Activated CD8-positive, alpha-beta memory T cell treated with anti-CD3 and anti-CD28 coated beads, Interleukin-2, amount 50 U/mL, for 4 hours (primary cell): ENCODE measurements at places on chromosomes 4 and X.

DNA sequence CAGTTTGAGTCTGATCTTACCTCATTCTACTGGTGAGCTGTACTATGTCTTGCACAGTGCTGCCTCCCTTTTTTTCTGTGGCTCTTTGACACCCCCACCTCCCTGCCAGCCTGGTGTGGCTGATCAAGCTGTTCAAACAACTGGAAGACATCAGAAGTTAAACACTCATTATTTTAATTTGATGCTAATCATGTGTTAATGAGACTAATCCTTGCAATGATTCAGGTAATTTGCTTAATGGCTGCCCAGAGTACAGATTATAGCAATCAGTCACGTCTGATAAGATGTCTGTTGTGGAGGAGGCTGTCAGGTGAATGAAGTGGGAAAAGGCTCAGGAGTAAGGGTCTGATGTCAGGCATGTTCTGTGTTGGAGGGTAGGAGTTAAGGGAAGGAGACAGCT, 87.4 kb upstream of the GK2 start:
- DNase-seq, result no peak

GRCh38 chr4:108717386-108717785, 45.5 kb downstream of the ETNPPL start:
- no peak for DNase-seq

DNA sequence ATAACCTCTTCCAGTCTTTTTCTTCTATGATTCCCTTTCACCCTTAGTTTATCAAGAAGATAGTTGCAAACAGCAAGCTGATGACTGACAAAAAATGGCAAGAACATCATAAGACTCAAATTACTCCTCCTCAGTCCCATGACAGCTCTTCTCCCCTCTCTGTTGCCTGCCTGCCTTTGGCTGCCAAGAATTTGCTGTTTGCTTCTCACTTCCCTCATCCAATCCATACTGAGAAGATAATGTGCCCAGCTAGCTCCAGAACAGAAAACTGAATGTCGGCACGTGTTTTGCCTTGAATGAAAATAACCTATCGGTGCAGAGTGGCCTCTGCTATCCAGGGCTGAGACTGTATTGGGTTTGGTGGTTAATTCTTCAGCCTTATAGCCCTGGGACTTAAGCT, 192.1 kb downstream of the PPARGC1A start:
- no peak for DNase-seq

DNA sequence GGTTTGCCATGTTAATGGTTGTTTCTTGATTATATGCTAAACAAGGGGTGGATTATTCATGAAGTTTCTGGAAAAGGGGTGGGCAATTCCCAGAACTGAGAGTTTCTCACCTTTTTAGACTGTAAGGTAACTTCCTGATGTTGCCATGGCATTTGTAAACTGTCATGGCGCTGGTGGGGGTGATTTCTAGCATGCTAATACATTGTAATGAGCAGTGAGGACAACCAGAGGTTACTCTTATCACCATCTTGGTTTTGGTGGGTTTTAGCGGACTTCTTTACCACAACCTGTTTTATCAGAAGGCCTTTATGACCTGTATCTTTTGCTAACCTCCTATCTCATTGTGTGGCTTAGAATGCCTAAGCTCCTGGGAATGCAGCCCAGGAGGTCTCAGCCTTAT, 81.5 kb downstream of the CFAP299 start:
- DNase-seq, result no peak

- no peak for DNase-seq
Observed at GRCh38 chr4:168580228-168580627, 83.4 kb downstream of the PALLD start.

DNA sequence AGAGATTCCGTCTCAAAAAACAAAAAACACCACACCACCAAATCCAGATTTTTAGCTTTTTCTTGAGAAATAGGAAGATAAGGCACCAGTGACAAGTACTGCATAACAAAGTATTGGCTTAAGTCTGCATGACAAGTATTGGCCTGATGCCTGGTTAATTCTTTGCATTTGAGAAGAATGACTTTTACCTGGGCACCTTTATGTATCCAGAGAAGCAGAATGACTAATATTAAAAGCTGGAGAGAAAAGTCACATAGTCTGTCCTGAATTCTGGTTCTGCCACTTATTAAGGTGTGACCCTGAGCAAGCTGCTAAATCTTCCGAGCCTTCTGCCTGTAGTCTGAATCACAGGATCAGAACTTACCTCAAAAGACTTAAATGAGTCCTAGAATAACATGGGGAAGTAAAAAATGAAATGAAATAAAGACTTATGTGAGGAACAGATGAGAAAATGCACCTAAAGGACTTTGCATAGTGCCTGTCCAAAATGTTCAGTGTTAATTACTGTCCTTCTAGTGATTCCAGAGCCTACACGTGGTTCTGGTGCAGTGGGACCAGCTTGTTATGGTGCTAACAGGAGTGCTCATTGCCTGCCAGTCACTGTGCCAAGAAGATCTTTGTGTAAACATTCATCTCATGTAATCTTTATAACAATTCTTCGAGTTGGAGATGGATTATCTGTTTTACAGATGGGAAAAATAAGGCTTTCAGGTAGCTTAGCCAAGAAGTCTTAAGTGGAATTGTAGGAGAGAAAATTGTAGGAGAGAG, 31.6 kb downstream of the UGDH start:
- no peak for DNase-seq

DNA sequence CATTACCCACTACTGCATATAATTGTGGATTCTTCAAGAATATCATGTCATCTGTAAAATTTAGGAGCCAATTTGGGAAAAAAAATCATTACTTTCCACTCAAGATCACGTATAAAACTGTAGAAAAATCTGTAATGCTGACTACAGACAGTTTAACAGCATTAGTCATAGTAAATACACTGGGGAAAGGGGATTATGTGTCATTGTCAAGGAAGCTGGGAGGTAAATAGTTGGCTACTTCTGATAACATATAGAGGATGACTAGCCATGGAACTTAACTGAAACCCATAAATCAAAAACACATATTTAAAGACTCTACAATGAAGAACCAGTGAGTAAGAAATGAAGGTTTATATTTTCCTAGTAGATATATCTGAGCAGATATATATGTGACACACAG, 1666.4 kb upstream of the IGFBP7 start:
- DNase-seq, result no peak

DNA sequence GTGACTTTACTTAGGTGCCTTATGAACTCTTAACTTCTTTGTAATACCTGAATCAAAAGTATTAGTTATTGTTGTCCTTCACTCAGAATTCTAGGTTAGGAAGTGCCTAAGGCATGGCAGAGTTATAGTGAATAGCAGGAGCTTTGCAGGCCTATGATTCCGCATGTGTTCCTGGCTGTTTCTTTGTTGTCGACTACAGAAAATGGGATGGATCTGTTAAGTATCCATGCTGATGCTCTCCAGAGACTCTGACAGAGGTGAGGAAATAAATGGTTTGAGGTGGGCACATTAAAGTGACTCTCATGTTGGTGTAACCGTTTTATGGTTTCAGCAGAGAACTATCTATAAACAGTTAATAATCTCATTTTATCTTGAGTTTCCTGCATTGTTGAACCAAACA, 1601.3 kb downstream of the PCDH7 start:
- no peak for DNase-seq

DNA sequence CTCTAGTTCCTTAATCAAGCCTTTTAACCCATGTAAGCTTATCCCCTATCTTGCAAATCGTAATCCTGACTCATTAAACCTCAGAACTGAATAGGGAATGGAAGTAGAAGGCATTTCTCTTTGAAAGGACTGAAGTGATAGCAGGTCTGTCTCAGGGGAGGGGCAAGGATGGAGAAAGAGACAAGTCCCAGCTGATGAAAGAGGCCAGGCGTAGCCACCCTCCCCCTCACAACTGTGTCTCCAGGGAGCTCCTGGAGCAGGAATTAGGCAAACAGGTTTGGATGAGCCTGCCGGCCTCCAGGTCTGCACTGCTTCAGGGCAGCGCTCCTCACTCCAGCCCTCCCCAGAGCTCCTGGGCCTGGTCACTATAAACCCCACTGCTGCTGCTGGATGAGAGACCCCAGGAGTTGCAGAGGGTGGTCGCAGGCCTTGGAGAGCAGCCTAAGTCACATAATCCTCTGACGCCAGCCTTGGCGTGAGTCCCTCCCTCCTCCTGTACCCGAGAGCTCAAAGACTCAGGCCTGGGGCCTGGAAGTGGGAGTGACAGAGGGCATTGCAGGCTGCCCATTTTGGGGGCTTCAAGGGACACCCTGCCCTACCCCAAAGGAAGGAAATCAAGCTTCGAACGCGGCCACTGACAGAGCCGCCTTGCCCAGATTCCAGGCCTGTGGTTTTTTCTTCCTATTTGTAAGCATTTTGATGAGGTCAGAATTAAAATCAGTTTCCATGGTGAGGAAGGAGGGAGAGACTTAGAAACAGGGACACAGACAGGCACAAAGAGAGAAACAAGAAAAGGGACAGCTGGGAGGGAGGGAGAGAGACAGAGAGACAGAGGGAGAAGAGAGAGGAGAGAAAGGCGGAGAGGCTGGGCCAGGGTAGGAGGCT, 21.2 kb upstream of the MSX1 start:
- no peak for DNase-seq

DNA sequence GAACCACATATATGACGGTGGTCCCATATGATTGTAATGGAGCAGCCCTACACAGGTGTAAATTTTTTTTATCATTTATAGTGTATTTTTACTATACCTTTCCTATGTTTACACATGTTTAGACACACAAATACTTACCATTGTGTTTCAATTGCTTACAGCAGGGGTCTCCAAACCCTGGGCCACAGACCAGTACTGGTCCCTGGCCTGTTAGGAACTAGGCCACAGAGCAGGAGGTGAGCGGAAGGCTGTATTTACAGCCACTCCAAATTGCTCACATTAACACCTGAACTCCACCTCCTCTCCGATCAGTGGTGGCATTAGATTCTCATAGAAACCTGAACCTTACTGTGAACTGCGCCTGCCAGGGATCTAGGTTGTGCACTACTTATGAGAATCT, 201.8 kb upstream of the NDST4 start:
- DNase-seq, result no peak

DNA sequence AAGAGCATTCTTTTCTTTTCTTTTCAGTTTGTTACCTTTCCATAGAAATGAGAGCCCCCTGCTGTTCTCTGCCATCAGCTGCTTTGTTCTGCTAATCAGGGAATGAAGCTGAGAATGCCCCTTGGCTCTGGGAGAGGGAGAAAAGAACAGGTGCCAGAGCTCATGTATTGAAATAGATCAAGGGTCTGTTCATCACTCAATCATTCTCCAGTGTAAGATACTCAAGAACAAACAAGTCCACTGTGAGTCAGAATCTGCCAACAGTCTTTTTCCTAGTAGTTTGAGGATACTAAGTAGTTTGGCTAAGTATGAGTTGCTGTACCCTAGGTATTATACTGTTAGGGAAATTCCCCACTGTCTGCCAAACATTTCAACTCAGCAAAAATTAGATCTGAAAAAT, 144.3 kb downstream of the RTL3 start:
- no peak for DNase-seq

DNA sequence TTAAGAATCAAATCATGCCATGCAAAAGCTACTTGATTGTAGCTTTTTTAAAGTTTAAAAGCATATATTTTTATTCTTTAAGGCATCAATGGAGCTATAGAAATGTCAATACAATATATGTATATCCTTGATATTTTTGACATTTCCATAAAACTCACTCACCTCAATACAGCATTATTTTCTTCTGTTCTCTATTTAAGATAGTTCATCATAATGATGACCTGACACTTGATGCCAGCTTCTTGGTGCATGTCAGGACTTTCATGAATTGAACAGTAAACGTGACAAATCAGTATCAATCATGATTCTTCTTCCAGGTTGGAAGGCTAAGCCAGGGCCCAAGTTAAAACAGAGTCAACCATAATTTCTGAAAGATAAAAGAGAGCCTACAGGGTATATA, 33.6 kb upstream of the ATP8A1 start:
- DNase-seq, result no peak

DNA sequence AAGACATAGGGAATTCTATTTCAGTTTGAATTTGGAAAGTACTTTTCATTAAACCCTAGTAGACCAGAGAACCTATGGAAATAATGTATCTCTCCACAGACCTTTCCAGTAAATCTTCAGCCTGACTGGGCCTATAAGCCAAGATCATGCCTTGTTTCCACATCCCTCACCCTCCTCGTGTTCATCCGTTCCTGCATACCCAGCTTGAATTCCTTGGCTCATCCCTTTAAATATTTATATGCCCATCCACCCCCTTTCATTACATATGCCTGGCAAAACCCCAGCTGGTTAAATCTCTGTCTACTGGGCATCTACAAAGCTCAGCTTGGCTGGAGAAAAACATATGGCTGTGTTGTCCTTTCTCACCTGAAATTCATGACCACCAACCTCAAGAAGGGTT, 32.4 kb downstream of the SLC2A9 start:
- DNase-seq, result no peak

GRCh38 chrX:4320436-4320947, 607.0 kb upstream of the PRKX start:
- no peak for DNase-seq

DNA sequence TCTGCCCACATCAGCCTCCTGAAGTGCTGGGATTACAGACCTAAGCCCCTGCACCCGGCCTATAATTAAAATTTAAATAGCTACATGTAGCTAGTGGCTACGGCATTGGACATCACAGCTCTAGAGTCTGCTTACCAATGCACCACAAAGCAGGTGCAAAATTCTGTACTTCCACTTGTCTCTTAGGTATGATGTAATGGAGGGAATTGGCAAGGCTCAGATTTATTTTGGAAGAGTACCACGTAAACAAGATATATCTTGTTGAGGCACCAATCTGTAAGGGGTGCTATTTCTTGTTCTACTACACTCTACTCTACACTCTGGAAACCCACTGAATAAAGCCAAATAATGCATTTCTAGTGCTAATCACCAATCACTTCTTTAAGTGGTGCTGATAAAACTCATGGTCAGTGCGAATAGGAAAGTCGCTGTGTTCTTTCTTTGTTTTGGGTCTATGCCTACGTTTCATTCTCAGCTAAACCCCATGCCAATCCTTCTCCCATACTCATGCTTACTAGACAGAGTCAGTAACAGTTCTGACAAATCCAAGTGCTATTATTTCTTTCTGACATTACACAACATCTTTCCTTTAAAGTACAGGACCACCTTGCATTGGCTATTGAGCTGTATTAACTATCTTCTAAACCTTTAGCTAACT, 92.3 kb downstream of the GC start:
- DNase-seq, result no peak

- DNase-seq, result no peak
Observed at GRCh38 chr4:52984462-52984881, 122.4 kb downstream of the RASL11B start.

DNA sequence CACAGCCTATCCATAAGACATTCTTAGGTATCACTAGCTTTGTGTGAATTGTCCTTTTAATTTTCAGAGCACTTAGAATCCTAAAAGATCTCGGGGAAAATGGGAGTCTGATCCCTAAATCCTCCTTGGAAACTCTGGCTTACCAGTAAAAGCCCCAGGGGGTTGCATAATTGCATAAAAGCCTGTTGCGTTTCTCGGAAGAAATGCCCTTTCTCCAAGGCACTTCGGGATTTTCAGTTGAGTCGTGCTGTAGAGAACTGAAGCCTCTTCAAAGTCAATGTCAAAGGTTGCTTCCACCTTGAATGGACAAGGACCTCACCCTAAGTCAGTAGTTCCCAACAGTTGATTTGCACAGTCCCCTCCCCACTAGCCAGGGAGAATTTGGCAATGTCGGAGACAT, 20.8 kb downstream of the FAM184B start:
- DNase-seq, result no peak

GRCh38 chr4:56650262-56651055, 30.6 kb downstream of the HOPX start:
- DNase-seq, result no peak
